ENCODE measurements at places on chromosomes 3 and 15.

- no peak for DNase-seq
Observed at GRCh38 chr3:150544726-150545125, 1.6 kb downstream of the SERP1 start.

DNA sequence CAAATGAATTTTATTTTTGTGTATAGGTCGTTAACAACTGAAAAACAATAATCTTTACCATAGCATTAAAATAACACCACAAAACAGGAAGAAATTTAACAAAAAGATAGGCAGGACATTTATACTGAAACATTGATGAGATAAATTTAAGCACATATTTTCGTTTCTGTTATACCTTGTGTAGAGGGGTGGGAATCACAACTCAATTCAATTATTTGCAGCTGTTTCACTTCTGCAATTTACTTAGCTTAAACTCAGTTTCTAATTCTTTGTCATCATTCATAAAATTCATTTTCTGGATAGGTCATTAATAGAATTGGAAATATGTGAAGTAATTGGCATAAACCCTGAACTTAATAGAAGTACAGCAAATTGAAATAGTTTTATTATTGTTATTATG, 42.3 kb downstream of the TP63 start:
- DNase-seq, result no peak

DNA sequence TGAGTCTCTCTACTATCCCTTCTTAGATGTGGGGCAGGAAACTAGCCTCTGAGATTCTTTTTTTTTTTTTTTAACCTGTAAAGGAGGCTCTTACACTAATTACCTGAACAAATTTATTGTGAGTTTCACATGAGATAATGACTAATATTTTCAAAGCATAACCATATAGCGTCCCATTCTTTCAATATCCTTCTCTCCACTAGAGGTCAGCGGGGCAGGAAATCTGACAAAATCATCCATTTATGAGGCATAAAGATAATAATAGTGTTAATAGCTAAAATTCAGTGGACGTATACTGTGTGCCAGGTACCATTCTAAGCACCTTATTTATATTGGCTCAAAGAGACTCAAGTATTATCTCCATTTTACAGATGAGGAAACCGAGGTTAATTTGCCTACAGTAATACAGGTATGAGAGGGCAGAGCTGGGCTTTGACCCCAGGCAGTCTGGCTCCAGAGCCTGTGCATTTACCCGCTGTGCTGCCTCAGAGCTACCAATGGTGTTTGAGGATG, 16.3 kb upstream of the SMAD6 start:
- no peak for DNase-seq

DNA sequence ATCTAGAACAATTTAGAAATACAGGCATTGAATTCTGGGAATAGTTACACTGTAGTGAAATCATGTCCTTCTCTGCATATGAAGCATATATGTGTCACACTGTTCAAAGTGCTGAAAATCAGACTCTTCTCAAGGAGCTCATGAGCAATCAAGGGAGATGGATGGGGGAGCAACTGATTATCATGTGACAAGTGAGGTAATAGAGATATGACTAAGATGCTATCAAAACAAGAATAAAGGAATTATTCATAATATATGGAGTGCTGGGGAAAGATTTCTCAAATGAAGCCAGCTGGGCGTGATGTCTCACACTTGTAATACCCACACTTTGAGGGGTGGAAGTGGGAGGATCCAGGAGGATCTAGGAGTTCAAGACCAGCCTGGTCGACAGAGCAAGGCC, 74.9 kb upstream of the CHRNB4 start:
- DNase-seq, result no peak

DNA sequence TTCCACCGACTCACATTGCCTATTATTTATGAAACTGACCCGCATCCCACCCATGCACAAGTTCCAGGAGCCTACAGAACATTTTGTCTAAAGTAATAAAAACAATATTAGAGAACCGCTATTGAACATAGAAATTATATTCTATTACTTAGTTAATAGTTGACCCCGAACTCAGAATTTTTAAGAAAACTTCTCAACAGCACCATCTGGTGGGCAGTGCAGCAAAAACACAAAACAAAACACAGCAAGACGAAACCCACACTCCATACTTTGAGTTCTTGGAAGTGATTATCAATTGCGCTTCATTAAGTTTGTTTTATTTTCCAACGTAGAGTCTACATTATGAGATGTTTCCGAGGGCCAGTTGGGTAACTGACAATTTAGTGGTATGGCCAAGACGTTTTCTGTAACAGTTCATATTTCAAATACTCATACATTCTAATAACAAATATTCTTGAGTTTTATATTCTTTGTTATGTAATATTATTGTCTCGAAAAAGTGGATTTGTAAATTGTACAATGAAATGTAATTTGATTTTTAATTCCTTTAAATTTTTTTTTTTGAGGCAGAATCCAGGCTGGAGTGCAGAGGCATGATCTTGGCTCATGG, 24.0 kb upstream of the C3orf70 start:
- no peak for DNase-seq

DNA sequence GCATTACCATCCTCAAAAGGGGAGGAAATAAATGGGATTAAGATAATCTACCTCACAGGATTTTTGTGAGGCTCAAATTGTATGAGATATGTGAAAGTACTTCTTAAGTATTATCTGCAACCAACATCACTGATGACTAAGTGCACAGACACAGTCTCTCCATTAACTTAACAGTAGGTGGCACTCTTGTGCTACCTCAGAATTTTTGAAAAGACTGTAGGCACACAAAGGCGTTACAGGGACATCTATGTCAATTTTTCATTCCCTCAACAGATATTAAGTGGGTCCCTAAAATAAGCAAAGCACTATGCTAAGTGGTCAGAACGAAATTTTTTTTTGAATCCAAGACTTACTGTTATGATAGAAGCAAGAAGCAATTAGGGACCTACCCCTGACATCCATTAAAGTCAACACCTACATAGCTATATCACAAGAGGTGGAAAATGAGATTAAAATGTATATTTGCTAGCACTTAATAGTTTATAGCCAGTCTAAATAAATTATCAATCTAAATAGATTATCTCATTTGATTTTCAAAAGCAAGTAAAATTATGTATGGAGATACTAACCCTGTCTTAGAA, 52.9 kb downstream of the RYK start:
- DNase-seq, result no peak

- peak; percentile 89 for DNase-seq
Observed at GRCh38 chr3:49856181-49857005, at the start of gene TRAIP. TRAIP (minus strand) TSS chr3:49856564; CDS start chr3:49856453, 111 bp downstream.

GRCh38 chr3:94431876-94432570, 369.2 kb downstream of the NSUN3 start:
- DNase-seq, result no peak

DNA sequence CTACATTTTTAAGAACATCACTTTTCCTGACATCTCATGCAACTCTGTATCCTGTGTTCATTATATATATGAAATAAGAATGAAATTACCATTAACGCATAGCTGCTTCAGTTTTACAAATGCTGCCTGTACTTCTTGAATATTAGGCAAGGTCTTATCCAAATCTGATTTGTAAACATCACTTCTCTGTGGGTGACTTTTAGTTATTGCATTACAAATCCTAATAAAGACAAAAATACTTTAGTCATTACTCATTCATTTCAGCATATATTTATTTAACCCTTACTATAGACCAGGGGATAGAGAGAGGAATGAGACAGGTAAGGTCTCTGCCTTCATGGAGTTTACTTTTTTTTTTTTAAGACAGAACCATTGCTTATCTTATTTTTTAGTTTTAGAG, 36.8 kb downstream of the MTMR10 start:
- DNase-seq, result no peak

- DNase-seq, result no peak
Observed at GRCh38 chr3:106251160-106251892, 382.5 kb upstream of the CBLB start.

- DNase-seq, result no peak
Observed at GRCh38 chr3:183360971-183361624, 67.3 kb downstream of the MCF2L2 start.

All from stimulated activated CD8-positive, alpha-beta memory T cell treated with anti-CD3 and anti-CD28 coated beads, Interleukin-2, amount 100 ng/mL, for 1 hour (primary cell).